ENCODE measurements at places on chromosomes 11 and 22.

GRCh38 chr22:25403811-25404471, 160.5 kb upstream of the GRK3 start:
- DNase-seq: no peak

DNA sequence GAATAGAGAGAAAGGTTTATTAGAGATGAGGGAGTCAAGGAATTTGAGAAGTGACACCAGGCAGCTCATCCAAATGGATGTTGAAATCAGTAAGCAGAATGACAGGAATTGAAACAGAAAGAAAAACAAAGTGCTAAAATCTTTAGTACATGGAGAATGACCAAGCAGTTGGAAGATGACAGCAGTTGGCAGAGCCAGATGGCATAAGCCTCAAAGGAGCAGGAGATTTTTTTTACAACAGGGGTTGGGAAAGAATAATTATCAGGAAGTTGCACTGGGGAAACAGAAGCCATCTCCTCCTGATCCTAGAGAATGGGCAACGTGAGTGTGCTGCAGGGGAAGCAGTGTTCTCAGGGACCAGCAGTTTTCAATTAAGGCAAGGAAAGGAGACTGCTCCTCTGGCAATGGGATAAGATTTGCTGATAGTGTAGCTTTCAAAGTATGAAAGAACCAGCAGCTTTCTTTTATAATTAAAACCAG, 28.9 kb downstream of the RAB39A start:
- no peak for DNase-seq

- DNase-seq: no peak
Measured at GRCh38 chr22:27719535-27720227, 81.9 kb downstream of the MN1 start.

GRCh38 chr22:39685336-39686177, 115.0 kb downstream of the CACNA1I start:
- no peak for DNase-seq

- DNase-seq: no peak
Measured at GRCh38 chr11:73716153-73717056, 44.5 kb downstream of the RAB6A start.

DNA sequence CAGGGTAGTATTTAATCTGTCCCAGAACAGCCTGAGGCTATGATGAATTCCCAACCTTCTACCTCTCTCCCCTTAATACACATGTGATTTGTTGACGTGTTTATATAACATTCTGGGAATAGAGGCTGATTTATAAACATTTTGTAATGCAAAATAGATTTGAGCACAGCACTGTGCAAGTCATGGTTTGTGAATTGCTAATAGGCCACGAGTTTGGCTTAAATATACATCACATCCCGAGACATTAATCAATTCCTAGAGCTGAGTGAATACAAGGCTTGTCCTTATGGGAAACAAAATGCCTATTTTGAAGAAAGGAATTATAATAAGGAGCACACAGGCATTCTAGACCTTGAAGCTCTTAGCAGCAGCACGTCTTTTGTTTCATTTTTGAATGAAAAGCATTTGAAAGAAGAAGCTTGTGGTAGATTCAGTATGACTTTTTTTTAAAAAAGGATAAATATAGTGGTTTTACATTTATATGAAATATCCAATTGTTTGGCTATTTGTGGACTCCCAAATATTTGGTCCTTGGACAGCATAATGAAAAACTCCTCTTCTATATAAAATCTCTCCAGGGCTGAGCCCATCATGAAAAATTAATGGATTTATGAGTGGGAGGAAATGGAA, 116.4 kb downstream of the SLC17A6 start:
- DNase-seq: no peak

DNA sequence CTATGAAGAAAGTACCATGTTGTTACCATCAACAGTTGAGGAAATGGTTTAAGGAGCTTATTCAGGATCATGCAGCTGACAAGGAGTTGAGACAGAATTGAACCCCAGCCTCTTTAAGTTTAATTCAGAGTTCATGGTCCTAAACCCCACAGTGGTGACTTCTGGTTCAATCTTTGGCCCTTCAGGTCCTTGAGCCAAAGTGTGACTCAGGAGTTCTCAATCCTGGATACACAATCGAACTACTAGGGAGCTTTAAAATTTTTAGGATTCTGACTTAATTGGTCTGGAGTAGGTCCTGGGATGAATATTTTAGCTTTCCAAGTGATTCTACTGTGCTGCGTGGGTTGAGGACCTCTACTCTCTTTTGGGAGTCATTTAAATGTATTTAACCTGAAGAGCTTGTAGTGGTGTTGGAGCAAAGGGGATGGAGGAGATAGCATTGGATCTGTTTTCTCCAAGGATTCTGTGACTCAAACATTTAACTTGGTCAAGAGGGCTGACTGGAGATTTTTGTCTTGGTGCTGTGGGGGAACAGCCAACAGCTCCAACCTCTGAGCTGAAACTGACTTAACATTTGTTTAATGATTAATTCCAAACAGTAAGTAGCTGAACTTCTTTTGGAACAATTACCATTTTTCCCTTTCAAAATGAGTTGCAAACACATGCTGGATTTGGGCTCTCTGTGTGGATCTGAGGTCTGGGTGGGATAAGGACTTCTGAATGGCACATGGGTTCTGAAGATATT, 80.1 kb downstream of the INSC start:
- no peak for DNase-seq

DNA sequence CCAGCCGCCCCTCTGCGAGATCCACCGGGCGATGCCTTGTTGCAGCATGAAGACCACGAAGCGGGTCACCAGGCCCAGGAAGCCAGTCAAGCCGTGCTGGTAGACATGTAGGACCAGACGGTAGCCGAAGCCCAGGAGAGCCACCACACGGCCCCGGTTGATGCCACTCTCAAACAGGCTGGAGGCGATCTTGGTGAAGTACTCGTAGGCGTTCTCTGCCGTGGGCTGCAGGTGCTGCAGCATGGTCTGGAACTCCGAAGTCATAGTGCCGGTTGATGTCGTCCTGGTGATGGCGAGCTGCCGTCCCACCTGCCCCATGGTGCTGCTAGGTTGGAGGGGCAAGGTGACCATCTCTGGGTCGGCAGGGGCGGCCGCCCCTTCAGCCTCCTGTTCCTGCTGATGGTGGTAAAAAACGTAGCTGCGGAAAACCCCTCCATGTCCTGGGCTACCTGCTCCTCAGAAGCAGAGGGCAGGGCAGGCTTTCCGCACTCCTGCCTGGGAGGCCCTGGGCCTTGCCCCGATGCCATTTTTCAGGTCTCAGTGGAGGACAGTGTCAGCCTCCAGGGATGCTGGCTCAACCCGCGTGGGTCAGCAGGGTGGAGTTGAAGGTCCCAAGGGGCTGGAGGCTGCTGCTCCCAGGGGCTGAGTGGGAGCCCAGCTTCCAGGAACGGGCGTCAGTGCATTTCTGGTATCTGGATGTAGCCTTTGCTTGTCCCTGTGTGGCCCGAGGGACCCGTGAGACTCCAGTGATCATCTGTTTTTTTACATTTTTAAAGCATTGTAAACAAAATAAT, 98.7 kb downstream of the ADAMTS15 start:
- no peak for DNase-seq

DNA sequence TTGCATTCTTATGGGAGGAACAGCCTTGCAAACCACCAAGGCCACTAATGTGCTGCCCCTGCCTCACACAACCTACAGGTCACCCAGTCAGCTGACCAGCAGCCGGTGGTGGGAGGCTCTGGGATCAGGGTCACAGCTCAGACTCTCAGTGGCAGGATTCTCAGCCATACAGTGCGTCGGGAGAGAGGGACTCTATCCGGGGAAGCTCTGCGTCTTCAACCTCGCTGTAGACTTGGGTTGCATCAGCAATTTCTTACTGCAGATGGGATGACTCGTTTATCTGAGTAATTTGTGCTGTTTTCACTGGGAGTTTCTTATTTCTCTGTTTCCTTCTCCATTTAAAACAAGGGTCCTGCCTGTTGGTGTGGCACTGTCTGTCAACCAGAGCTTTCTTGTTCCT, 257.7 kb downstream of the TBC1D22A start:
- no peak for DNase-seq

GRCh38 chr11:106681435-106681834, 336.8 kb downstream of the GUCY1A2 start:
- DNase-seq: no peak

DNA sequence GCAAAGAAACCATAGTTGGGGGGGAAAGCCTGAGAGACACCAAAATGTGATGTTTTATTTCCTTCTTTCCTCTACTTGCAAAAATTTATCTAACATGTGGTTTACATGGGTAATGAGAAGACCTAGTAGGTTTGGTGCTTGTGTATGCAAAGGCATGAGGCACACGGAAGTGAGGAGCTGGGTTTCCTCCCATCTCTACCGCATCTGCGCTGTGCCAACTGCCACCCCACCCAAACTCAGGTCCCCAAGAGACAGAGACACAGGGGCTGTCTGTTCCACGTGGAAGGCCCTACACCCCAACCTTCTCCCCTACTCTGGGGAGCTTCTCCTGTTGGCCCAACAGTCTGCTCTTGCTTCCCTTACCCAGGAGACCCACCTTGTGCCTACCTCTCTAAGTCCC, 4.8 kb downstream of the RTL6 start:
- no peak for DNase-seq

DNA sequence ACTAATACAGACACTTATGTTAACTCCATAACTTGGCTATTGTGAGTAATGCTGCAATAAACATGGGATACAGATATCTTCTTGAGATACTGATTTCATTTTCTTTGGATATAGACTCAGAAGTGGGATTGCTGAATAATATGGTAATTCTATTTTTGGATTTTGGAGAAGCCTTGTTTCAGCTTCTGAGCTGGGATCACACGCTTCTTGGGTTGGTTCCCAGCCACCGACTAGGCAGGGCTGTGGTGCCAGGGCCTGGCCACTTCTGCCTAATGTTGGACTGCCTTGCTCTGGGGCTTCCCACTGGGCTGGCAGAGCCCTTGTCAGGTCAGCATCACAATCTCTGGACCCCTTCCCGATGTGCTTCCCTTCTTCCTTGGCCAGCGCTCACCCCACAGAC, 14.0 kb upstream of the MCHR1 start:
- no peak for DNase-seq

DNA sequence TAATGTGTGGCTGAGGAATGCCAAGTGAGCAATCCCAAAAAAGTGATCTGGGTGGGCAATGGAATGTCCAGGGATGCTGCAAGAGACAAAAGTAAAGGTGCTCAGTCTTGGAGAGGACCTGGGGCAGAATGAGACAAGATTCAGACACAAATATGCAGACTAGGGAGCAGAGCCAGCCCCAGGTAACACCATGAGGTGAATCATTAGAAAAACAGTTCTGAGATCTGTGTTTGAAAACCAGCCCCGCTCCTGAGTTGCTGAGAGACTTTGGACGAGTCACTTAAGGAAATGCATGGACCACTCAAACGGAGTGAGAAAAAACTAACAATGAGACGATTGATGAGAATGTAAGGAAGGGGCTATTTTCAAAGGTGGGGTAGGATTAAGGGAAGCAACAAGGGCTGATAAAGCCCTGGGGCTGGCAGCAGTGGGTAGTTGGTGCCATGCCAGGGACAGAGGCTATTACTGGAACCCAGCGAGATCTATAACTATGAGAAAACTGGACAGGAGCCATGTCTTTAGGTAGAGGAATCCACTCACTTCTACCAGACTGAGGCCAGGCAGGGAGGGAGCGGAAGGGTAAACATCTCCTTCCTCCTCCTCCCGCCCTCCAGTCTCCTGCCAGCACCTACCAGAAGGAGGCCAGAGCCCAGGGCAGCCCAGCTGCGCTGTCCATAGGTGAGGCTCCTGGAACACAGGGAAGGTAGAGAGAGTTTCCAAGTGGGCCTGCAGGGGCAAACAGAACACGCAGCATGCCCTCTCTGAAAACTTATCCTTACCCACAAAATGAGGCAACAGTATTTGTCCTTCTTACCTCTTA, 130.4 kb upstream of the TEAD1 start:
- no peak for DNase-seq

DNA sequence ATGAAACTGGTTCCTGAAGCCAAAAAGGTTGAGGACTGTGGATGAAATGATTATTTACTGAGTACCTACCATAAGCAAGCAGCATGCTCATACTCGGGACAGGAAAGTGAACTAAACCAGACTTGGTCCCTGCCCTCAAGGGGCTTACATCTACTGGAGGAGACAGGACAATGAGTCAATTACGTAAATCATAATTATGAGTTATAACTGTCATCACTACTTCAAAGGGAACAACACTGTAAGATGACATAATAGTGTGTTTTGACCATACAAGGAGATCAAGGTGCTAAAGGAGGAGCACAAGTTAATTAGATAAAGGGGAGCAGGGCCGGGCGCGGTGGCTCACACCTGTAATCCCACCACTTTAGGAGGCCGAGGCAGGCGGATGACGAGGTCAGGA, 2.5 kb downstream of the FAM227A start:
- DNase-seq: no peak

GRCh38 chr11:48307760-48308386, 1.9 kb downstream of the OR4S1 start:
- no peak for DNase-seq
